Left forelimb (tissue), 1 donor: ENCODE measurements at places on chromosomes 3 and 15.

GRCh38 chr3:100047455-100048141 is 66.7 kb downstream of the FILIP1L start:
- DNase-seq, result no peak

GRCh38 chr3:44208086-44208485 is 33.6 kb upstream of the TOPAZ1 start:
- DNase-seq, result no peak

- DNase-seq, result no peak
These were observed 32.3 kb upstream of the MAP3K13 start for GRCh38 chr3:185330644-185331043.

DNA sequence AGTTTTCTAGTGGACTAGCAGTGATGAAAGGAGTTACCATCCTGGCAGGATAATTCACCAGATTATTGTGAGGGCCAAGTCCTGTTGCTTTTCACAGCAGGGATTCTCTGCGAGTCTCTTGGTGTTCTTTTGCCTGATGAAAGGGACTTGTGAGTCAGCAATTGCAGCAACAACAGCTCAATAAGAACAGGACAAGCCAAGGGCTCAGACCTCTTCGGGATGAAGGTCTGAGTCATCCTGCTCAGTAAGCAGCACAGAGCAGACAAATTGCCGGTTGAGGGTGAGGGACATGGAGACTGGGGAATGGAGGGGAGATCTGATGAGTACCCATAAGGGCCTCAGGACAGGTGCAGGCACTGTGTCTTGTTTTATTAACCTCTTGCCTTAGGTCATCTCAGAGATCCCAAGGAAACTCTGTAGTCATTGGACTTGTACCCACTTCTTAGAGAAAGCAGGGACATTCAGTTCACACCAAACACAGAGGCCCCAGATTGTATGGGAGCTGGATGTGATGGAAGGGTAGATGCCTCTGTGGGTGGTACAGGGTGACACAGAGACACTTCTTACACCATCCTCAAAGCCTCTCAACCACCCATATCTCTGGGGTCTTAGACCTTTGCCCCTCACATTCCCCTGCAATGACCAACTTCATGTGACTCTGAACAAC is 173.8 kb upstream of the TLE3 start:
- DNase-seq, result no peak

GRCh38 chr15:60535265-60535664 is 56.3 kb upstream of the ICE2 start:
- DNase-seq, result no peak

DNA sequence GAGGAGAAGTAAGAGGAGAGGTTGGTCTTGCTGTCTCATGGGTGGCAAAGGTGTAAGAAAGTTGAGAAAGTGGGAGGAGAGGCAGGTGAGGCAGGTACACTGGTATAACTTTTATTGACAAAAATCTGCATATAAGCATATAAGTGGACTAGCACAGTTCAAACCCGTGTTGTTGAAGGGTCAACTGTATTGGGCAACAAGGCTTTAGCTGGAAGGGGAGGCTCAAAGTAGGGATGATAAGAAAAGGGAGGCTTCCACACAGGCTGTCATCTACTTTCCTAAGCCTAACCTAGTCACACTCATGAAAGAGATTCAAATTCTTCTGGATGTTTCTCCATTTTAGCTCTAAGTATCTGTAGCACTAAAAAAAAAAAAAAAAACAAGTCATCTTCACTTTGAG is 188.1 kb upstream of the SEMA6D start:
- DNase-seq, result no peak

DNA sequence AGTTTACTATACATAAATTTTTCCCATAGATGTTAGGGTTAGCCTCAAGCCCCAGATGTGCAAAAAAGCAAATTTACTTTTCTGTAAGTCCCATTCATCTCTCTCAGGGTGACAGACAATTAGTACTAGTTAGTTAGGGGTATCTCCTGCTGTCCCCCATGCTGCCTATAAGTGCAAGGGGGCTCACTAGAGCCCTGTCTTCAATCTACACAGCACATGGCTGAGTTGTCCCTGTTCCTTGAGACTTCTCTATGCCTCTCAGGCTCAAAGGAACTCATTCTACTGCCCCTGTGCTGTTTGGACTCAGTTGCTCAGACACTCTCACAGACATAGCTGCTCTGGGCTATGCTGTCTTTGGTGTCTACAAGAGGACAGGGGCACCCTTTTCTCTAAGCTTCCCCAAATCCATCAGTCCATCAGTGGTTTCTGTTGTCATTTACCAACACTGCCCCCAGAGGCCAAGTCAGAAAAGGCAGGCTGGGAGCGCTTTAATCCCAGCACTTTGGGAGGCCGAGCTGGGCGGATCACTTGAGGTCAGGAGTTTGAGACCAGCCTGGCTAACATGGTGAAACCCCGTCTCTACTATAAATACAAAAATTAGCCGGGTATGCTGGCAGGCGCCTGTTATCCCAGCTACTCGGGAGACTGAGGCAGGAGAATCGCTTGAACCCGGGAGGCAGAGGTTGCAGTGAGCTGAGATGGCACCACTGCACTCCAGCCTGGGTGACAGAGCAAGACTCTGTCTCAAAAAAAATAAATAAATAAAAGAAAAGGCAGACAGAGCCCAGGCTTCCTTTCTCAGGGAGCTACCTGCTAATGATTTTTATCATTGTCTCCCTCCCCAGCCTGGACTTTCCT is 31.4 kb upstream of the PRTG start:
- no peak for DNase-seq

- no peak for DNase-seq
These were observed 210.8 kb downstream of the STT3B start for GRCh38 chr3:31743331-31744089.

- no peak for DNase-seq
These were observed 923.6 kb downstream of the TUSC7 start for GRCh38 chr3:117633207-117633606.

GRCh38 chr3:134798681-134799311 is 3.7 kb downstream of the EPHB1 start:
- no peak for DNase-seq

- no peak for DNase-seq
These were observed 28.6 kb downstream of the GALNT15 start for GRCh38 chr3:16203031-16203430.

- DNase-seq, result no peak
These were observed 18.2 kb upstream of the ITGA11 start for GRCh38 chr15:68450192-68450591.

DNA sequence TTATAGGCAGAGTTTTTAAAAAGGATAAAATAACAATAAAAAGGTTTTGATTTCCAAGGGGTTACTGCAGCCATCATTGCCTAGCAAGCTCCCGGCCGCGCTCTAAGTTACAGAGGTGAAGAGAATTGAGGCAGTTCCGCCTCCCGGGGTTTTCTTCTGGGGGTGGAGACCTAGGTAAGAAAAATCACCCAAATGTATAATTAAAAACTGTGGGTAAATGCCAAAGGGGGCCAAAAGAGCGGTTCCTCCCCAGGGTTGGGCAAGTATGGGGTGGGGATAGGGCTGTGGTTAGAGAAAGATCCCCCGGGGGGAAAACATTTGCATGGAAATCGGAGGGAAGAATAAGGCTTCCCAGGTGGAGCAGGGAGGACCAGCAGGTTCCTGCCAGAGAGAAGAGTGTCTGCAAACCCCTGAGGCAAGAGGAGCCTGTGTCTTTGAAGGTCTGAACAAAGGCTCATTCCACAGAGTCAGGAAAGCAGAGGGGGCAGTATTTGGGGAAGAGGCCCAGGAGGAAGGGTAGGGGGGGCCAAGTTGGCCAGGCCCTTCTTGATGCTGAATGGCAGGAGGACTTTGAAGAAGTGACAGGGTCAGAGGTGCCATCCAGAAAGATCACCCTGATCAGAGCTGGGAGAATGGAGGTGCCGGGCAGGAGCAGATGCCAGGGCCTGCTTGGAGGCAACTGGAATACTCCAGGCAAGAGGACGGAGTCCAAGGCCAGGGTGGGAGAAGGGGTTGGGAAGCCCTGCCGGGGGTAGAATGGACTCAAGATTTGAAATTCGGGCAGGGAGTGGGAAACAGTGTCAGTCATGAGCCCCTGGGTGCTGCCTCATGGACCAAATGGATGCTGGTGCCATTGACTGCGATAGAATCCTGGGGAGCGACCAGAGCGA is 152.9 kb upstream of the RGMA start:
- DNase-seq, result no peak

GRCh38 chr15:45785897-45786296 is 151.1 kb downstream of the SQOR start:
- DNase-seq, result no peak
